ENCODE measurements at places on chromosomes 13 and 19.
A peak's percentile ranks its signal among the peaks of the same experiment; 100 is the strongest.

DNA sequence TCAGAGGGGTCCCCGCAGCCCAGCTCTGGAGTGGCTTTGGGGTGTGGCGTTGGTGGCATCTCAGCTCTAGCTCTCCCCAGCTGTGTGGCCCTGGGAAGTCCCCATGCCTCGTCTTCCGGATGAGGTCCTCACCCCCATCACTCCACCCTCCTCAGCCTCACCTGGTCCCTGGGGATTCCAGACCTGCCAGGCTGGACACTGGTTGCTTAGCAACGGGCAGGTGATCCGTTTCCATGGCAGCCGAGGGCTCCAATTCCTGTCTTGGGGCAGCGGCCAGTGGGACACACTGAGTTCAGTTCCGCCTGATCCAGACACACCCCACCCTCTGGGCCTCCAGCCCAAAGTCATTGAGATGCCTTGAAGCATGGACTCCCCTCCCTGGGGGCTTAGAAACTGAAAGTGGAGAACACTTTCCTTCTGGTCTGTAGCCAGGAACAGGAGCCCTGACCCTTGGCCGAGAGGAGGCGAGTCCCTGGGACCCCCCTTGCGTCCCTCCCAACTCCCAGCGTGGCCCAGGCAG is 7.7 kb upstream of the MISP start:
- no peak for DNase-seq

DNA sequence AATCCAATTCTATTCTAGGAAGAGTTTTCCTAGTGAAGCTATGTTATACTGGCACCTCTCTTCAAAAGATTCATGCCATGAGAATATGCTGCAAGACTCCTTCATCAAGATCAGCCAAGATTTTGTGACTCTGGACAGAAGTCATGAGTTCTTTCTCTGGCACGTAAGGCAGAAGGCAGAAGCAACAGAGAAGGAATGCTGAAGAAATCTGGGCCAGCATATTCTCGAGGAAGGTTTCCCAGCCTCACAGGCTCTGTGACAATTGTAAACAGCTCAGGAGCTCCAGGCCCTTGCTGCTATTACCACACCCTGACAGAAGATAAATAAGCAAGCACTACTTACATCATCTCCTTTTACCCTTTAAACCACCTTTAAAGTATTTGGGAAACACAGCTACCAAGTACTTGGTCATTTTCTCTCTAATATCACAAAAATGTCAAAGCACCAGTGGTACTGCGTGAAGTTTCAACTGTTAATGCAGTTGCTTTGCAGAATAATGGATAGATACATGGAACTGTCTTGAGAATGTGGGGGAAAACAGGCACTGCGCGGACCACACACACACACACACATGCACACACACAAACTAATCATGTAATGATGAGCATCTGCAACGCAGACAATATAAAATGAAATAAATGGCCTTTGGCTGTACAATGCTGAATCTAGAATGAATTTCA is 55.4 kb downstream of the INTS6 start:
- DNase-seq = peak; percentile 2

DNA sequence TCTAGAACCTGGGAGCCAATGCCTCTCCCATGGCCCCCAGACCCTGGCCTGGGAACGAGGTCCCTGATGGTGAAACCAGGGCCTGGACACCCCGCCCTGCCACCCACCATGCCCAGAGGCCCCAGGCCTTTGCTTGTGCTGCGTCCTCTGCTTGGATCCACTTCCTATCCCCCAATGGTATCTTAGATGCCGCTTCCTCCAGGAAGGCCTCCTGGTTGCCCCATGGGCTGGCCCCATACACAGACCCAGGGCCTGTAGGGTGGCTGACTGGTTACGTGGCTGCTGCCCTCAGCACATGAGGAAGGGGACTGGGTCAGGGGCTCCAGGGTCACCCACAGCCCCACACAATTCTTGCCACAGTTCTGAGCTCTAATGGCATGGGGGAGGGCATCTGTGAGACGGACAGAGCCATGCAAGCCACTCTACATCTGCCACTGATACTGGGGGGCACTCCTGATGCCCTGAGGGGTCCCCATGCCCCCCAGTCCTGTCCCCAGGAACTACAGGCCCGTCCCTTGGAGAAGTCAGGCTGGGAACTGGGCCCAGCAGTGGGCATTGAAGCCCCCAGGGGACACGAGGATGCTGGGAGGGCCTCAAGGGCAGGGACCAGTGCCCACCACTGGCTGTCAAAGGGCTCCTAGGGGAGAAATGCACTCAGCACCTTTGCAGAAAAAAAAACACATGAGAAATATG is 5.0 kb downstream of the RPL36 start:
- DNase-seq = no peak

GRCh38 chr19:11693505-11694499 is 44.9 kb downstream of the ZNF823 start:
- no peak for DNase-seq

- no peak for DNase-seq
Observed at GRCh38 chr19:28966737-28967399, 246.1 kb downstream of the UQCRFS1 start.

DNA sequence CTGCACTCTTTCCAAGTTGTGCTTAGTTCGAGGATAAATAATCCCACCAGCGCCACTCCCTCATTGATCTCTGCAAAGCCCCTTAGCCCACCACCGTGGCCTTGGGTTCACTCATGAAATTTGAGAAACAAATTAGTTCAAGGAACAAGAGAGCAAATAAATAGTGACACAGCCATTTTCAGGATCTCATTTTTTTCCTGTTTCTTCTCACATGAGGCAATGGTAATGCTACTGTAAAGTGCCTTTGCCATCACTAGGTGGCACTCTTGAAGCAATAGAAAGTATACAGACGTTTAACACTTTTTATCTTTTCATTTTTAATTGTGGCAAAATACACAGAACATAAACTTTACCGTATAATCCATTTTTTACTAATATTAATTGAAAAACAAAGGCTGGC is 76.8 kb upstream of the ZNF835 start:
- no peak for DNase-seq
